CD4-positive, alpha-beta memory T cell (primary cell): ENCODE measurements at places on chromosomes 6 and 20. TPM values are rescaled to one million over a fixed set of nuclear protein-coding genes. Genes with fewer than 3 reads are reported as not detected.
A peak's percentile ranks its signal among the peaks of the same experiment; 100 is the strongest.

SOD2 gene
- total RNA-seq, result 128 TPM

STMND1 gene
- not detected for total RNA-seq

HSPA1L gene
- total RNA-seq, result 8.2 TPM

EDN3 gene
- 0.93 TPM for total RNA-seq

GSTA2 gene
- not detected for total RNA-seq

POM121L2 gene
- not detected for total RNA-seq

KIFC1 gene
- total RNA-seq, result 0.61 TPM

SMOC2 gene
- not detected for total RNA-seq

NKX2-2 gene
- not detected for total RNA-seq

SLC22A3 gene
- total RNA-seq, result not detected

GRCh38 chr6:52643158-52643557 is 27.8 kb upstream of the TMEM14A start:
- DNase-seq, result no peak

GRCh38 chr6:74114428-74114827 is 418.4 kb downstream of the CD109 start:
- no peak for DNase-seq

DNA sequence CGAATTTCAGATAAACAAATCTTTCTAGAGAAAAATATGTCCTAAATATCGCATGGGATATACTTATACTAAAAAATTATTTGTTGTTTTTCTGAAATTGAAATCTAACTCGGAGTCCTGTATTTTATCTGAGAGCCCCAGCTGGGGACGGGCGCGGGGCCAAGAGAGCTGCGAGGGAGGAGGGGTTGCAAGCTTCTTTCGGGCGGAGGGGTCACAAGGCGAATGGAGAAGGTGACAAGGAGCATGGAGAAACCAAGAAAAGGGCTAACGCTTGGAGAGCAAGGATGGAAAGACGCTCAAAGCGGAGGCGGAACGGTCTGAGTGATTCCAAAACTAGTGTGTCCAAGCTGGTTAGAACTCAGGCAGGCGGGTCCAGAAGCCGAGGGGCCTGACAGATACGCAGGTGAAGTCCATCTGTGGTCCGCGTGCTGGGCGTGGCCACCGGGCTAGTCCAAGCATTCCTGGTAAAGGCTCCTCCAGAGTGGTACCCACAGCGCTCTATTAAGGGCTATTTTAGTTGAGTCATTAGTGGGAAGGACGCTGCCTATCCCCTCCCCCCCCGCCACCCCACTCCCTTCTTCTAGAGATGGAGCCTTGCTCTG is 41.5 kb upstream of the ZNFX1 start:
- no peak for DNase-seq

- no peak for DNase-seq
These were observed 33.4 kb downstream of the KCNS1 start for GRCh38 chr20:45067558-45067957.

- no peak for DNase-seq
These were observed 125.6 kb downstream of the EYA2 start for GRCh38 chr20:47020231-47020630.

GRCh38 chr6:6788394-6789032 is 200.0 kb downstream of the LY86 start:
- DNase-seq, result no peak

- no peak for DNase-seq
These were observed 1.4 kb downstream of the LRFN2 start for GRCh38 chr6:40585651-40586269.

GRCh38 chr6:130780122-130780521 is 47.1 kb upstream of the SMLR1 start:
- no peak for DNase-seq

DNA sequence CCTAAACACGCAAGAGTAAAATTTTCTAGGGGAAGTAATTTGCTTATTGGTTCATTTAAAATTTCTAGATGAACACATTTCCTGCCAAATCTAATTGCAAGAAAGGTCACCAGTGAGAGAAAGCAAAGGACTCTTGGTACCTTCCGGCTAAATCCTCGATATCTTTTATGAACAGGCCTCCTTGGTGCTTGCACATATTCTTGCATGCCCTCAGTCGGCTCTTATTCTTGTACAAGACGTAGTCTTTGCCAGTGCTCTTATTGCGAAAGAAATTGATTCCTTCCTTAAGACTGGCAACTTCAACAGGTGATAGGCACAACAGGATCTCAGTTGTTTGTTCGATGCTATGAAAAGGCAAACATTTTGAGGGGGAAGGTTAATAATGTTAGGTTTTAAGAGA is 141.7 kb upstream of the CARMIL1 start:
- DNase-seq, result peak; percentile 26

GRCh38 chr20:63119121-63119962 is 96.6 kb downstream of the YTHDF1 start:
- DNase-seq, result no peak

DNA sequence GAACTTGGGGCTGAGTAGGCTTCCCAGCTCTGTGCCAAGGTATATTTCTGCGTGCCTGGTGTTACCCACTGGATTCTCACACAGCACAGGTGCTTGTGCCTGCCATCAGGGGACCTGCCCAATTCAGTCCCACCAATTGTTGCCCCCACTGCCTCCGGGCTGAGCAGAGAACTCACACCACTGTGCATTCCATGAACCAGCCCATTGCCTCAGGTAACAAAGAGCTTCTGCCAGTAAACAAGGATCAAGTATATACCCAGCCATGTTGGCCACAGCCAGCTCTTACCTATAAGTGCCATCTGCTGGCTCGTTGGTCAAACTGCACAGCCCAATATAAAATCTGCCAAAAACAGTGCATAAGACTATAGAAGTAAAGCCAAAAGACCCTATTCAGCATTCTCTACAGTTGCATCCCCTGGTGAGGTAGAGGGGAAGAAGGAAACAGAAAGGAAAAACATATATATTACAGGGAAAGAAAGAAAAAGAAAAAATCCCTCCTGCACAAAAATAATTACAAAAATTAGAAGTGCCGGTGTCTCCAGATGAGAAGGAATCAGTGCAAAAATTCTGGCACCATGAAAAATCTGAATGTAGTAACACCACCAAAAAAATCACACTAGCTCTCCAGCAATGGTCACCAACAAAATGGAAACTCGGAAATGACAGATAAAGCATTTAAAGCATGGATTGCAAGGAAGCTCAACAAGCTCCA is 241.4 kb downstream of the IBTK start:
- DNase-seq, result peak; percentile 2

DNA sequence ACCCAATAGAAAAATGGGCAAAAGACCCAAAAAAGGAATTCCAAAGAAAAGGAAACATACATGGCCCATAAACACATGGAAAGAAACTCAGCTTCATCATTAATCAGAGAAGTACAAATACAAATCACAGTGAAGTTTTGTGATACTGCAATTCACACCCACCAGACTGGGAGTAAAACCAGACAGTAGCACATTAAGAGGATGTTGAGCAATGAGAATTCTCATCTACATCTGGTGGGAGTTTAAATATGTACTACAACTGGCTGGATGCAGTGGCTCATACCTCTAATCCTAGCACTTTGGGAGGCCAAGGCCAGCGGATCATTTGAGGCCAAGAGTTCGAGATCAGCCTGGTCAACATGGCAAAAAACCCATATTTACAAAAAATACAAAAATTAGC is 125.7 kb upstream of the PHACTR1 start:
- DNase-seq, result no peak

DNA sequence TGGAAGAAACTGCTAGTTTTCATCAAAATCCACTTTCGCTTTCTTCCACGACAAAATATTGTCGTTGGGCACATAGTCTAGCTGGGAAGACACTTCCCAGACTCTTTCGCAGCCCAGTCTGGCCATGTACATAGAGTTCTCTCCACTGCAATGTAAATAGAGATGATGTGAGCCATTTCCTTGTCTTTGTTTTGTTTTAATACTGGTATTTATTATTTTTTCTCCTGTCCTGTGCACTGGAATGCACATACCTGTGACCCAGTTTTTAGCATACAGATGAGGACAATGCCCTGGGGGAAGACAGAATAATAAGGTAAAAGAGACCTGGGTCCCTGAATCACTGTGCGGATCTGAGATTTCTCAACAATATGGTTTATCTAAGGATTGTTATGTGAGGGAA is 149.5 kb upstream of the BMP5 start:
- no peak for DNase-seq

DNA sequence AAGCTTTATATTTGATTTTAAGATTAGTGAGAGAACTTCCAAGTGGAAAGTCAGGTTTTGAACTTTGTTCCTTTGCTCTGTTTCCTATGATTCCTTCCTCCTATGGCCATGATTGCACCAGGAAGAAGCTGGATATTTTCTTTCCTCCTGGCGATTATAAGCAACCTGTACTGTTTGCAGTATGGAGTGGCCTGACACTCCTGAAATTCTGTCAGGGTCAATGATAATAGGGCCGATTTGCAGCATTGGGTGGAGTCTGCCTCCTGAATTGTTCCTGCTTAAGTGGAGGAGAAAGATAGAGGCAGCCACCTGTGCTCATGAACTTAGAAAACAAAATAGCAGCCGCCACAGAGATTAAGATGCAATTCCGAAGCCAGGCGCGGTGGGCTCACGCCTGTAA is 9.8 kb upstream of the FAM217A start:
- DNase-seq, result no peak

- no peak for DNase-seq
These were observed 13.0 kb upstream of the HLA-DQB1 start for GRCh38 chr6:32679492-32679891.

DNA sequence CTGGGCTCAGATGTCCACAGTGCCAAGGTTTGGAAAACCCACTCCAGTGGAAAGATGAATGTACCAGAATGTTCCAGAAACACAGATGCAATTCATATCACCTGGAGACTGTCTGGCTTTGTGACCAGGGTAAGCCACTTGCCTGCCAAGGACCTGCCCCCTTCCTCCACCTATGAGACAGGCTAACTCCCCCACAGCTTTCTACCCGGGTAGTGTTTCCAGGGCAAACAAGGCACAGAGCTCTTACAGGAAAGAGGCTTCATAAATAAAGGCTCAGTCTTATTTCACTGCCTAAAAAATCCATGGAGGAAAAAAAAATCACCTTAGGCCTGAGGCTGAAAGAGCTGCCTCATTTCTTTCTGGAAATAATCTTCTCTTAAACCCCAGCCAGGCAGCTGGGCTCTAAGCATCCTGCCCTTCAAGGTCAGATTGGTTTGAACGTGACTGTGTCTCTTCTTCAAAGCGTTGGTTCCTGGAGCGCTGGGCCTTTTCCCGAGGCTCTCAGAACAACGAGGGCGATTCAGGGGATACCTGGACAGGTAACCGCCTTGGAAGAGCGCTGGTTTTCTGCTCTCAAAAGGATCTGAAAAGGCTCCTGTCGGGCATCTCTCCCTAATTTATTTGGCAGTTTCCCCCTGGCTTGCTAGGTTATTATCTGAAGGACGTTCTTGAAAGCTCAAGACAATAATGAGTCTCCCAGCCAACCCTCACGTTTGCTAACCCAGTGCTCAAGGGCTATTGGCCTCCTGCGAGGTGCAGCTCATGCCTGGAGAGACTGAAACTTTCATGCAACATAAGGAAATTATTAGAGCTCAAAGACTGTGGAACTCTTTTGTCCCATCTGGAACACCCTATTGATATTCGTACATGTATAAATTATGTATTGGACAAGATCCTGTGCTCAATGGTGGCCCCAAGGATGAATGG is 199.2 kb upstream of the PMEPA1 start:
- no peak for DNase-seq

DNA sequence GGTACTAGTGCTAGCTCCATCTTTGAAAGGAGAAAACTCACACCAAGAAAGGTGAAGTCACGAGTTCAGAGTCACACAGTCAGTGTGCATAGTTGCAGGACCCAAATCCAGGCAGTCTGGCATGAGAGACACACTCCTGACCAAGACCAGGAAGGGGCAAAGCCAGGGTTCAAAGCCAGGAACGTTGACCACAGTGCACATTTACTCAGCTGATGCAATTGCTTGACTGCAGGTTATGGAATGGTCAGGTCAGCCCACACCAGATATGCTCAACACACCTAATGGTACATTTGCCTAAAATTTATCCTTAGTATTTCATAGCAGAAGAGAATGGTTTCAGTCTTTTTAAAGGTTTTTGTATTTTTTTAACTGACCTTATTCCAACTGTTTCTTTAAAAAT is 37.7 kb downstream of the TGM6 start:
- no peak for DNase-seq

DNA sequence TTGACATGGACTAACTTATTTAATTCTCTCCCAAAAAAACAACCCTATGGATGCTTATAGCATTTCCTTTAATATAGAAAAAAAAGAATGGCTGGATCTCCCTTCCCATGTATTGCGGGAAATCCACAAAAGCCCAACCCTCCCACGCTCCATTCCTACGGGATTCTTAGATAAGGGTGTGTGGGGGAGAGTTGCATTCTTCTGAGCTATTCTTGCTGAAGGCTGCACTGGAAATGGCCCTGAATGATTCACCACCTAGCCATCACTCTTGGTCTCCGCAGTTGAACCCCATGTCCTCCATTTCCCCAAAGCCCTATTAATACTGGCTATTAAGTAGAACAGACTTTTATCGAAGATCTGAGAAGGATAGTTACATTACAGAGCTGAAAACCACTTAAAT is 41.9 kb upstream of the ADGRF5 start:
- no peak for DNase-seq

GRCh38 chr6:20702366-20702765 is 168.1 kb downstream of the CDKAL1 start:
- DNase-seq, result no peak

DNA sequence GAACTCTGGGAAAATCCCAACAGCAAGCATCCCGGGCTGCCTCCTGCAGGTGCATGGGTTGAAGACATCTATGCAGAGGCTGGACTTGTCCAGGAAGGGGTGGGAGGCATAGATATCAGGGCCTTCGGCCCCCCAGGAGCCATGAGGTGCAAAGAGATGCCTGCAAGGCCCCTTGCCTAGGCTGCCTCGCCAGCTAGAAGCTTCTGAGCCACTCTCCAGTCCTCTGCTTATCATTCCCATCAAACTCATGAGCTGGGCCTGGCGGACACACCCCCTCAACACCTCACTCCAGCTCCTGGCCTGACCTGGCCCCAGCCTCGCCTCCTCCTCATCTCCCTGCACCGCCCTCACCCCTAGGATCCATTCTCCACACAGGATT is 152.4 kb upstream of the PTPN1 start:
- no peak for DNase-seq

DNA sequence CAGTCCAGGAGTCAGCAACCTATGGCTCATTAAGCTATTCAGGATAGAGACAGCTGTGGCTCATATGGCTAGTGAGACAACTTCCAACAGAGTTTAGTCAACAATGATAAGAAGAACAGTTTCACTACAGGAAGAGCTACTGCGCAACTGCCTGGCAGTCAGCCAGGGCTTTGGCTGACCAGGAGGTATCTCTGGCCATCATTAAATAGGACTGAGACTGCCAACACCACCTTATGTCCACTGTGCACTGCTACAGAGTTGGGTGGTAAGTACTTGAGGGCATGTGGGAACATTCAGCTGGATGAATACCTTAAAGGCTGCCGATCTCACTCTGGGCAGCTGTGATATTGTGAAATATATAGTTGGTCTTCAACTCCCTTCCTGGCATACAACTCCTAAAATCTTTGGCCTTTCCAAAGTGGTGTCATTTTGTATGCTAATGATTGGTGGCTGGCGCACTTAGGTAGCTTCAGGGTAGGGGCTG is 52.2 kb upstream of the FAM83C start:
- no peak for DNase-seq

- DNase-seq, result peak; percentile 87
These were observed 59.9 kb downstream of the SULF2 start for GRCh38 chr20:47725248-47725973.
